ENCODE measurements at places on chromosomes 4 and X. TPM values are rescaled to one million over a fixed set of nuclear protein-coding genes. Genes with fewer than 3 reads are reported as not detected.

AVPR2 gene
- total RNA-seq, result 0.99 TPM

EDA gene
- 9.0 TPM for total RNA-seq

CCSER1 gene
- 85.6 TPM for total RNA-seq

EPHA5 gene
- total RNA-seq, result 34.1 TPM

RTL9 gene
- total RNA-seq, result 1.2 TPM

SSX1 gene
- total RNA-seq, result not detected

ARAF gene
- total RNA-seq, result 23.0 TPM

TLL1 gene
- total RNA-seq, result 23.9 TPM
